ENCODE measurements at places on chromosomes 5 and 9. TPM values are rescaled to one million over a fixed set of nuclear protein-coding genes. Genes with fewer than 3 reads are reported as not detected.

TMC1 gene
- not detected for total RNA-seq

LCN2 gene
- not detected for total RNA-seq

WNK2 gene
- total RNA-seq = 16.7 TPM

OCLN gene
- total RNA-seq = 57.7 TPM

SLC6A7 gene
- total RNA-seq = not detected

HTR1A gene
- total RNA-seq = not detected

SLC4A9 gene
- not detected for total RNA-seq

GRCh38 chr9:95808011-95808410, 67.5 kb upstream of the ERCC6L2 start:
- no peak overlapping the region for H3K4me3 ChIP-seq
- no peak overlapping the region for H3K27ac ChIP-seq
- no peak for DNase-seq
- no peaks in the 10 kb centered on the region for H3K36me3 ChIP-seq
- no peaks in the 10 kb centered on the region for H3K4me1 ChIP-seq
- H3K27me3 ChIP-seq = no peaks in the 10 kb centered on the region

GRCh38 chr9:108743416-108743815, 112.4 kb downstream of the ACTL7B start:
- H3K4me1 ChIP-seq = peaks cover 12% of the 10 kb centered on the region
- H3K4me3 ChIP-seq = no peak overlapping the region
- H3K36me3 ChIP-seq = no peaks in the 10 kb centered on the region
- no peaks in the 10 kb centered on the region for H3K27me3 ChIP-seq
- H3K27ac ChIP-seq = peak overlapping the region; percentile 41

DNA sequence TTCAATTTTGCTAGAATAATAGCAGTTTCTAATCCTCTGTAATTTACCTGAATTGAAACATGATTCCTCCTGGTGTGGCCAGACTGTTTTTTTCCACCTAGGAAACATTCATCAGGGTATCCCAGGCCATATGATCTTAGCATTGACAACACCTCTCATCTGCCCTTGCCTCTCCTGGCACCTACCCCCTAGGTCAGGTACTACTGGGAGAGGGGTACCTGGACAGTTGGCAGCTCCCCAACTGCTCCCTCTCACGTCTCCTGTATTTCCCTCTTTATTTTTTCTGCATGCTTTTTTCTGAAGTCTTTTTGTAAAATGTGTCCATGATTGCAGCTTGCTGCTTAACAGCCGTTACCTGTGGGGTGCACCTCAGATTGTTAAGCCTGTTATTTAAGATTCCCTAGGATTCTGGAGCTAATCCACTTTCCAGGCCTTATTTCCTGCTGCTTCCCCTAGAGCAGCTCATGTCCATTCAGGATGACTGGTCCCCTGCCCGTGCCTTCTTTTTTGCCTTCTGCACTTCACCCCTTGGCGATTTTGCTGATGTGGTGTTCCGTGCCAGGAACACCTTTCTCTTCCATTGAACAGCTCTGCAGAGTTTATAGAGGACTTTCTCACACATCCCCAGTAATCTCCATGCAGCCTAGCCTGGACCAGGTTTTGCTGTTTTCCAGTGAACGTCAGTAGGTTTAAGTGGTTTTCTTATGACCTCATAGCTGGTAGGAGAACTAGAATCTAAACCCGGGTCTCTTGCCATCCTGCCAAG, 33.6 kb downstream of the SNX30 start:
- DNase-seq = peak; percentile 66
- no peaks in the 10 kb centered on the region for H3K27me3 ChIP-seq
- no peak overlapping the region for H3K27ac ChIP-seq
- H3K4me1 ChIP-seq = peaks cover 5% of the 10 kb centered on the region
- H3K4me3 ChIP-seq = peak overlapping the region; percentile 30

DNA sequence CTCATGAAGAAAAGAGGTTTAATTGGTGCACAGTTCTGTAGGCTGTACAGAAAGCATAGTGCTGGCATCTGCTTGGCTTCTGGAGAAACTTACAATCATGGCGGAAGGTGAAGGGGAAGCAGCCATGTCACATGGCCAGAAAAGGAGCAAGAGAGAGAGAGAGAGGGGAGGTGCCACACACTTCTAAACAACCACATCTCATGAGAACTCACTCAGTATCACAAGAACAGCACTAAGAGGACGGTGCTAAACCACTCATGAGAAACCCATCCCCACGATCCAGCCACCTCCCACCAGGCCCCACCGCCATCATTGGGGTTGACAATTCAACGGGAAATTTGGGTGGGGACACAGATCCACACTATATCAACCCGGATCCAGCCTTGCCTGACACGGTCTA, 28.8 kb upstream of the IER5L start:
- DNase-seq = no peak
- peaks cover 18% of the 10 kb centered on the region for H3K4me1 ChIP-seq
- no peaks in the 10 kb centered on the region for H3K27me3 ChIP-seq
- H3K27ac ChIP-seq = no peak overlapping the region
- H3K4me3 ChIP-seq = no peak overlapping the region

GRCh38 chr5:170297589-170298462, at the start of gene LCP2:
LCP2 (minus strand) TSS chr5:170297777; CDS start chr5:170297611, 166 bp downstream.
- no peak for DNase-seq
- peaks cover 3% of the 10 kb centered on the region for H3K4me1 ChIP-seq
- H3K27me3 ChIP-seq = no peaks in the 10 kb centered on the region
- H3K4me3 ChIP-seq = no peak within 1 kb of the TSS
- H3K36me3 ChIP-seq = no peaks in the 10 kb centered on the region

DNA sequence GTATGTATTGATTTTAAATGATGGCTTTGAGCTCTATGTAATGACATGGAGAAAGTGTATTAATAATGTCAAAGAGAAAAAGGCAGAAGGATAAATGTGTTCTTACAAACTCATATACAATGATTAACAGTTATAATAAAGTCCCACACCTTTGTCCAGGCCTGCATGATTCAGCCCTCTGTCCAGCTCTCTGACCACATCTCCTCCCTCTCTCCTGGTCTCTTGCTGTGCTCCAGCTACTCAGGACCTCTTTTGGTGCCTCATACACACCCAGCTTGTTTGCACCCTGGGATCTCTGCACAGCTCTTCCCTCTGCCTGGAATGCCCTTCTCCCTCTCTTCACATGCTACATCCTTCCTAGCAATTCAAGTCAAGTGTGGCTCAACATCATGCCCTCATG, 37.5 kb upstream of the DMRT1 start:
- no peaks in the 10 kb centered on the region for H3K36me3 ChIP-seq
- H3K4me3 ChIP-seq = no peak overlapping the region
- H3K27ac ChIP-seq = no peak overlapping the region

- no peak overlapping the region for H3K4me3 ChIP-seq
- H3K27ac ChIP-seq = no peak overlapping the region
- peak; percentile 10 for DNase-seq
- H3K27me3 ChIP-seq = no peaks in the 10 kb centered on the region
Observed at GRCh38 chr9:90307167-90307833, 335.3 kb downstream of the DIRAS2 start.

GRCh38 chr5:78778538-78778937, 130.0 kb upstream of the LHFPL2 start:
- H3K4me1 ChIP-seq = no peaks in the 10 kb centered on the region
- no peaks in the 10 kb centered on the region for H3K36me3 ChIP-seq
- H3K27ac ChIP-seq = no peak overlapping the region
- no peak overlapping the region for H3K4me3 ChIP-seq
- H3K27me3 ChIP-seq = no peaks in the 10 kb centered on the region
